Thyroid gland (tissue), 4 donors: ENCODE measurements at places on chromosomes 16 and 17.
A peak's percentile ranks its signal among the peaks of the same experiment; 100 is the strongest.

DNA sequence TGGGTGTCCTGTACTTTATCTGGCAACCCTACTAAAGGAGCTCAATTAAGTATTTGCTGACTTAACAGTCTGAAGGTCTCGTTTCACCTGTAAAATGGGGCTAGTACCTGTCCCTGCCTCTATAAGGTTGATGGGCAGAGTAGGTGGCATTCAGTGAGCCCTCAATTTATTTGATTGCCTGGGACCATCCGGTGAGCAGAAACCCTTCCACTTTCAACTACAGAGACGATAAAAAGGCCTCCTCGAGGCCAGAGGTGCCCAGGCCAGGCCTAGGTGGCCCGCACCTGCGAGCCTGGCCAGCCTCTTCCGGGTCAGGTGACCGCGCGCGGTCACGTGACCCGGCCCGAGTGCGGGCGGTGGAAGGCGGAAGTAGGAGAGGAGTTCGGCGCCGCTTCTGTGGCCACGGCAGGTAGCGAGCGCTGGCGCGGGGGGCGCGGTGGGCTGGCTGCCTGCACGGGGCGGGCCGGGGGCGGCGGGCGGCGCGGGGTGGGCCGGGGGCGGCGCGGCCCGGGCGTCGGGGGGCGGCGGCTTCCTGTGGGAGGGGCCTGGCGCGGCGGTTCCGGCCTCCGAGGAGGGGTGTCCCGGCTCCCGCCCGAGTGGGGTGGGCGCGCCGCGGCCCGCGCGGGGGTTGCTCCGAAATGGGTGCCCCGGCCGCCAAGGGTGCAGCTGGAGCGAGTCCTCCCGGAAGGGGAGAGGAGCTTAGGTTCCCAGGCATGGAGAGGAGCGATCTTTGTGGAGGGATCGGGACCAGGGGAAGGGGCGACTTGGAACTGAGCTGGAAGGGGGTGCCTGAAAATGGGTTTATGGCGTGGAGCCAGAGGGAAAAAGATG, at the start of gene WWP2:
WWP2 (plus strand) TSS at position 350 of the 831 bp plus-strand sequence. CDS start 24,679 bp downstream, outside the sequence.
- peak; percentile 79 for DNase-seq

DNA sequence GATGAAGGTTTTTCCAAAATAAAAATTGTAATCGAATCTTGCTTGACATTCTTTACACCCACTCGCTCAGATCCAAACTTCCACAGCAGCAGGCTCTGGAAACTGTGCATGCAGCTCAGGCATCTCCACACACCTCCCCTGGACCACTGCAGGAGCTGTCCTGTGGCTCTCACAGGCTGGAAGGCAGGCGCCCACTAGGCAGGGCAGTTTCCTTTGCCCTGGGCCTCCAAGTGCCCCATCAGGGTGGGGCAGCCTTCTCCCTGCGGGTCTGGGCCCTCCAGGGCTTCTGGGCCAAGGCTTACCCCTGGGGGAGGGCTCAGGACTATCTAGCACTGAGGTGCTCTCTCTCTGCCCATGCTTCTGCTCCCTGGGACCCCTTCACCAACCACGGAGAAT, 114.5 kb upstream of the RPL38 start:
- no peak for DNase-seq

DNA sequence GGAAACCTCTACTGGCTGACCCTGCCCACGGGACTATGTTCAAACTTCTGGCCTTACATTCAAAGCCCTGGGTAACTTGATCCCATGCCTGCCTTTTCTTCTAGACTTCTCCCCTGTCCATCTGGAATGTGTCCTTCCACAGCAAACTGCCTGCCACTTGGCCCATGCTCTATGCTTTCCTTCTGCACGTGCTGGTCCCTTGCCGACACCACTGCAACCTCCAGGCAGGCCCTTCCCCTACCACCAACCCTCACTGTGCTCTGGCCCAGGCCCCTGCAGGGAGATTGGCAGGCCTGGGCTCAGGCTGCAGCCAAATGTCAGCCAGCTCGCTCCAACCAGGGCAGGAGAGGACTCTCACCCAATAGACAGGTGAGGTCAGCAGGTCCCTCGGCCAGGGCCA, 11.0 kb downstream of the HSD11B2 start:
- DNase-seq: peak; percentile 59

DNA sequence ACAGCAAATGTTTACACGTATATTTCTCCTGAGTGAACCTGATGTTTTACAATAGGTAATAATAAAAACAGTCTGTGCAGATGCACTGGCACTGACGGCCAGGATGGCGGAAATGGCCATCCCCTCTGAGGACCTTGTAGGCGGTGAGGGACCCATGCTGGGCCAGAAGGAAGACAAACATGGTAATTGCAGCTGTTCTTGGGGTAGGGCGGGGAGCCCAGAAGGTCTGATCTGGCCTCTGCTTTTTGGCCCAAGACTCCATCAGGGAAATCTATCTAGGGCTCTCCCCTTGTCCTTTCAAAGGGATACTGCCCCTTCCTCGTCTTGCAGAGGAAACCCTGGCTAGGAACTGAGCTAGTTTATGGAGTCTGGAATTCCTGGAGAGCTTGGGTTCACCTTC, 7.4 kb upstream of the LGALS9 start:
- DNase-seq: no peak

GRCh38 chr17:27602721-27603420, 28.1 kb upstream of the LGALS9 start:
- peak; percentile 70 for DNase-seq

GRCh38 chr17:58703137-58703915, 10.9 kb downstream of the RAD51C start:
- DNase-seq: no peak

GRCh38 chr16:5016967-5017677, 16.6 kb downstream of the NAGPA start:
- no peak for DNase-seq

GRCh38 chr17:19769946-19770652, 22.0 kb upstream of the ALDH3A1 start:
- no peak for DNase-seq

DNA sequence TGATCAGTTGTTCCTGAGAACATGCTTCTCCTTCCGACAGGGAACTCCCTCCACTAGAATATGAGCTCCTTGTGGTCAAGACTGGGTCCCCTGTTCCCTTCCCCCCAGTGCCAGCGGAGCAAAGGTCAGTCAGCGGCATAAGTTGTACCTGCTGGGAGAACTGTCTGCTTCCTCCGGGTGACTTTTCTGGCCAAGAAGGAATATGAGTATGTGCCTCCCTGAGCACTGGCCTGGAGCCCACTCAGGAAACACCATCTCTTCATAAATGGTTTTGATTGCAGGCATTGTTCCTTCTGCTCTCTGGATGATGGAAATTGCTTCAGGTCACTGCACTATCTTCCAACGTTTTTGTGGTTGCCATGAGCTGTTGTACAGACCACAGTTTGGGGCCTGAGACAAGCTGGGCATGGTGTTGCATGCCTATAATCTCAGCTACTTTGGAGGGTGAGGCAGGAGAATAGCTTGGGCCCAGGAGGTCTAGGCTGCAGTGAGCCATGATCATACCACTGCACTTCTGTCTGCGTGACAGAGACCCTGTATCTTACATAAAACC, 2.9 kb upstream of the P4HB start:
- no peak for DNase-seq
